ENCODE measurements at places on chromosomes 6 and 20.

DNA sequence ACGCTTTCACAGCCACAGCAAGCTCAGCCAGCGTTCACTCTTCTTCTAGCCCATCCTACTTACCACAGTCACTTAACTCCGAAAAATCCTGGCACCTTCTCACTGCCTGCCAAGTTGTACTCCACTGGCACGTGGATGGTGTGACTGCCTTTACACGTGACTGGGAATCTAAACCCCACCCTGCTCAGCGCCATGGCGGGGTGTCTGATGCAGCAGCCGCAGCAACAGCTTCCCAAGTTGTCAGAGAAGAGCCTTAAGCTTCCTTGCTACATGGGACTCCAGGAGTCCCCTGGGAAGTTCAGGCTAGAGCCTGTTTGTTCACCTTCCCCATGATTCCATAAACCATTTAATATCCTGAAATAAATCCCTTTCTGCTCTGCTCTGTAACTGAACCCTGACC lies 61.9 kb upstream of the FOXC1 start:
- no peak for DNase-seq

GRCh38 chr6:18186033-18186432 lies 30.8 kb downstream of the KDM1B start:
- no peak for DNase-seq

GRCh38 chr6:100626721-100627120 lies 162.0 kb upstream of the SIM1 start:
- no peak for DNase-seq

- DNase-seq, result no peak
Observed at GRCh38 chr6:137952247-137952646, 85.2 kb downstream of the TNFAIP3 start.

GRCh38 chr20:1402149-1402548 lies 9.3 kb upstream of the FKBP1A start:
- DNase-seq, result no peak

- no peak for DNase-seq
Observed at GRCh38 chr20:46641424-46641823, 9.8 kb downstream of the SLC13A3 start.

- DNase-seq, result no peak
Observed at GRCh38 chr6:104431096-104431495, 428.6 kb downstream of the HACE1 start.

- no peak for DNase-seq
Observed at GRCh38 chr20:42373049-42373448, 754.9 kb upstream of the CHD6 start.
